ENCODE measurements at places on chromosomes 11 and 22.
A peak's percentile ranks its signal among the peaks of the same experiment; 100 is the strongest.

GRCh38 chr22:24006207-24006913, 1.1 kb upstream of the GSTT4 start:
- DNase-seq, result no peak

- DNase-seq, result peak; percentile 70
These were observed at the start of gene ATF4 for GRCh38 chr22:39520226-39521105. Gene ATF4, plus strand, starts transcription at chr22:39520562. Its CDS starts 884 bp downstream, at chr22:39521446.

- no peak for DNase-seq
These were observed 39.9 kb upstream of the LIPT2 start for GRCh38 chr11:74533421-74533820.

DNA sequence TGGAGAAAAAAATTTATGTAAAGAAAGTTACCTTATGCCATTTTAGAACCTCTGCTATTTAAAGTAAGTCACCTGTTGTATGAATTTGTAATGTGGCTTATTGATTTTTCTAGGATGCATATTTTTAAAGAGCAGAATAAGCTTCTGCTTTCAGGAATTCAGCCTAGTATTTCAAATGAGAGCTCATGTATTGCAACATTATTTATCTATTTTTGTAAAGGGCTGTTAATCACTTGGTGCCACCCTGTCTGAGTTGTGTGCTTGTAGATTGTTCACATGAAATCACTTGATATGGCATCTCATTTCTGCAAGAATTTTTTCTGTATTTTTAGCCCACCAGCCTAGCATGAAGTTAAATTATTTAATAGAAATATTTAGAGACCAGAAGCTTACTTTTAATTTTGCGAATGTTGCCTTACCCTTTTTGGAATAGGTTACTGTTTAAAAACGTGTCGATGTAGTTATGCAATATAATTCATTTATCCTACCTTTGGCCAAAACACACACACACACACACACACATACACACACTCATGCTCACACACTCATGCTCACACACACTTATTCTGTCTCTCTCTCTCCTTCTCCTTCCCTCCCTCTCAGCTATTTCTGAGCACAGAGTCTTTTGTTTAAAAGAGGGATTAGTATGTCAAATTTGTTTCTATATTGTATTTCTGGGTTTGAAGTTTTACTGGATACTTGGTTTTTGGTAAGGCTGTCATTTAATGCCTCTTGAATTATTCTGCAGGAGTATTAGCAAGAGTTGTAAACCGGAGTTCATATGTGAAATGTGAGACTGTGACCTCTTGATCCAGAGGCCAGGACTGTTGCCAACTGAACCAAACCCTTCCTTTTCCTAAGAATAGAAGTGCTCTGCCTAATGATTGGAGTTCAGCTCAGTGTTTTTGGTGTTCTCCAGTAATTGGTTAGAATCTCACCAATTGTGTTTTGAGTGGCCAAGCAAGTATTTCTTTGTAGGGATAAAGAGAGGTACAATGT, 34.4 kb downstream of the YAP1 start:
- DNase-seq, result peak; percentile 36

GRCh38 chr11:107044503-107044902, 26.2 kb upstream of the GUCY1A2 start:
- DNase-seq, result no peak

- DNase-seq, result no peak
These were observed 91.9 kb downstream of the LRRC32 start for GRCh38 chr11:76578654-76579055.

- no peak for DNase-seq
These were observed 12.4 kb downstream of the GLYATL2 start for GRCh38 chr11:58832056-58832645.

- DNase-seq, result peak; percentile 36
These were observed 51.0 kb upstream of the SEPTIN5 start for GRCh38 chr22:19663286-19663815.

DNA sequence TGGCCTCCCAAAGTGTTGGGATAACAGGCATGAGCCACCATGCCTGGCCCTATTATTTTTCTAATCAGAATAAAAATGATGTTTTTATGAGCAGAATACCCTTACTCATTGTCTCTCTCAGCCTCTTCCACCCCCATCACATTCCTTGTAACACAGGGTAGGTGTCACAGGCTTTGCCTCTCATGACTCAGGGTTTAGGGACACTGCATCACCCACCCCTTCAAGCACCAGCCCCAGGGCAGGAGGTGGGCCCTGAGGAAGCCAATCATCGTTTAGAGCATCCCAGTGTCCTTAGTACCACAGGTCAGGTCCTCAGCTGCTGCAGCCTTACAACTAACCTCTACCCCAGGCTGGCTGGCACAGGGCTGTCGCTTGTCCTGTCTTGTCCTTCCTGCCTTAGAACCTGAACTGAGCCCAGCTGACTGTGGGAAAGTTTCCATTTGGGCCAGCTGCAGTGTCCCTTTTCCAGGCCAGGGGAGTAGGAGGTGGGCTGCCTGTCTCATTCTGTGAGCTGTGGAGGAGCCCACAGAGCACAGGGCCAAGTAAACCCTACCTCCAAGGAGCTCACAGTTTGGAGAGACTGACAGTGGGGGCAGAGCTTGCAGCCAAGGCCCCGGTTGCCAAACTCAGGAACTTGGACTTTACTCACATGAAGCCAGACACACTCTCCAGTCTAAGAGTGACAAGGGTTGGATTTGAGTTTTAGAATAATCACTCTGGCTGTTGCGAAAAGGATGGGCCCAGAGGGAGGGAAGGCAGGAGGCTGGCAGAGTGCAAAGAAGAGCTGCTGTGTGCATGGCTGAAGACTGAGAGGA, 19.5 kb upstream of the UVRAG start:
- DNase-seq, result no peak

GRCh38 chr22:17994424-17995108, 29.8 kb downstream of the MICAL3 start:
- no peak for DNase-seq

GRCh38 chr11:125358254-125358840, 137.7 kb downstream of the FEZ1 start:
- DNase-seq, result no peak

- DNase-seq, result no peak
These were observed 91.4 kb downstream of the NELL1 start for GRCh38 chr11:20760811-20761210.

- DNase-seq, result no peak
These were observed 9.1 kb downstream of the GAL3ST1 start for GRCh38 chr22:30565341-30565740.

- no peak for DNase-seq
These were observed 195.8 kb downstream of the MAML2 start for GRCh38 chr11:96147186-96147585.

DNA sequence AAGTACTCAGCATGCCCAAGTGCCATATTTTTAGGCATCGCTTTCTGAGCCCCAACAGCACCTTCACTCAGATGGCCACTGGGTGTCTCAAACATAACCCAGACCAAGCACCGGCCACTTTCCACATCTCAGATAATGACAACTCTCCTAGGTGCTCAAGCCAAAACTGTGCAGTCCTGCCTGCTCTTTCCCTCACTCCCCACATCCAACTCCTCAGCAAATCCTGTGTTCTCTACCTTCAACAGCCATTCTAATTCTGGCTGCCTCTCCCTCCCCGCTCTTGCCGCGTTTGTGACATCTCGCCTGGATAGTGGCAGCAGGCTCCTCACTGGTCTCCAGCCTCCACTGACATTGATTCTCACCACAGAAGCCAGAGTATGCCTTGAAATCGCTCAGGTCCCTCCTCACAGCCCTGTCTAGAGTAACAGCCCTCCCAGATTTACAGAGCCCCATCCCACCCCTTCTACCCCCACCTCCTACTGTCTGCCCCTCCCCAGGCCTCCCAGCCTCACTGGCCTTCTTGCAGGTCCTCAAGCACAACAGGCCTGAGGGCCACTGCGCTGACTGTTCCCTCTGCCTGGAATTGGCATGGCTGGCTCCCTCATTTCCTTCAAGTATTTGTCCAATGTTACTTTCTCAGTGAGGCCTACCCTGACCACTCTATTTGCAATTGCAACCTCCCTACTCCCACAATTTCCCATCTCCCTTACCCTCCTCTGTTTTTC, 1.3 kb upstream of the PHETA2 start:
- no peak for DNase-seq

DNA sequence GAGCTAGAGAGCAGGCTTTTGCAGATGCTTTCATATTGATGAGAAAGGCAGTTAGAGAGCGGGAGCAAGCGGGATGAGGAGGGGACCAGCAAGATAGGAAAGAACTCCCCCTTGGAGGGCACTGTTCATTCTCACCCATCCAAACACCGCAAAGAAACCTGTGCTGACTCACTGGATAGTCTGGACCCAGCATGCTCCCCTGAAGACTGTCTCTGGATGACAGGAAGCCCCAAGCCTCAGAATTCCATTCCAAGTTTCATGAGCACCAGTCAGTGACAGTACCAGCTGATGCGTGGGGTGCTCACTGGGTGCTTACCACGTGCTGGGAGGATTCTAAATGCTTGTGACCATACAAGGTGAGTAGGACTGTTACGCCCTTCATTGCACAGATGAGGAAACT, 34.2 kb downstream of the MICAL3 start:
- DNase-seq, result no peak

GRCh38 chr11:25094085-25094802, 597.4 kb downstream of the LUZP2 start:
- no peak for DNase-seq

DNA sequence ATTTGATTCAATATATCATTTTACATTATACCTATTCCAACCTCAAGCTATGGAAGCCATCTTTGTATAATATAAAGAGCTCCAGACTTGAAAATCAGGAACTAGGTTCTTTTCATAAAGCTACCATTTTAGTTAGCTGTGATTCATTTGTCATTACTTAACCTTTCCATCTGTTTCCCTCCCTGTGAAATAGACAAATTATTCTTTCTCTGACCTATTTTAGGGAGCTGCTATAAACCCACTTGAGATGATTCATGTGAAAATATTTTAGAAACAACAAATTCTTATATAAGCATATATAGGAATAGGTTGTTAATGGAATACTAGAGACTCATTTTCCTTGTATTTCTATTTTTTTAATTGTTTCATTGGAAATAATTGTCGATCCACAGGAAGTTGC, 1012.1 kb downstream of the OPCML start:
- no peak for DNase-seq

DNA sequence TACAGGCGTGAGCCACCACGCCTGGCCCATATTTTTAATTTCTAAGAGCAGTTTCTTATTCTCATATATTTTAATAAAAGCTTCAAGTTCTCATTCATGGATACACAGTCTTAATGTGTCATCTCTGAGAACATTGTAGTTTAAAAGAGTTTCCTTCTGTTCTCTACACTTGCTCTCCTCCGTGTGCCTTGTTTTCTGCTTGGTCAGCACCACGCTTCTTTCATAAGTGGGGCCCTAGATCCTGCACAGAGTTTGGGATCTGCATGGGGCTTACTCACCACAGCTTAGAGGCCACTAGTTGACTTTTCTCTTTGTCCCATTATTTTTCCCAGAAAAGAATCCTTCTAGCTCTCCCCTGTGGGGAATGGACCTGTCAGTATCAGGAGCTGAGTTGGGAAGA, 58.8 kb downstream of the PPP6R2 start:
- no peak for DNase-seq

- DNase-seq, result no peak
These were observed 9.0 kb downstream of the TUBA8 start for GRCh38 chr22:18119409-18120110.

Measured in OCI-M1 (cell line).